ENCODE measurements at places on chromosomes 12 and 14.

GRCh38 chr14:90397425-90398314 is 841 bp downstream of the CALM1 start:
- DNase-seq, result peak; percentile 68

DNA sequence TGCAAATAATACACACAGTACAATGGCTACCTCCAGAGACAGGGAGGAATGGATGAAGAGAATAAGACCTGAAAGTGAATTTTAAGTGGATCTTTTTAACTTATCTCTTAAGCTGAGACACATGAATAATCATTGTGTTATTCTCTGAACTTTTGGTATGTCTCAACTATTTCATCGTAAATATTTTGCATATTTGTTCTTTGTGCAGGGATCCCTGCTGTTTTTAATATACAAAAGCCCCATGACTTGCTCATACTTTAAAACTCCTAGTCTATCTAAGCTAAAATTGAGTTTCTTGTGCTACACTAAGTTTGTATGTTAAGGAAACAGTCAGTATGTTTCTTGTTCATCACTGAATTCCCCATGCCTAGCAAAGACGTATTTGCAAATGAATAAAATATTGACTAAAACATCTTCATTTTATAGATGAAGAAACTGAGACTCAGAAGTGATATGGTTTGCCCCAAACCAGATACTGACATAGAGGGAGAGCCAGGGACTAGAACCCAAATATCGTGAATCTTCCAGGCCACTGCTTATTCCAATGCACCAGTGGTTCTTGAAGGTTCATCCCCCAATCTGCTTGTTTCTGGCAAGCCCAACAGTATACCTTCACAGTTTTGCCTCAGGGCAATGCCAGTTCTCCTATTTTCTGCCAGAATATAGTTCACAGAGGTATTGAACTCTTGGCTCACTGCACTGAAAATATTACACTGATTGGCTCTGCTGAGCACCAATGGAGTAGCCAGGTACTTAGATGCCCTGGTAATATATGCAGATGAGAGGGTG is 356.9 kb downstream of the MED13L start:
- no peak for DNase-seq

- no peak for DNase-seq
Measured at GRCh38 chr12:94587266-94588241, 62.8 kb downstream of the TMCC3 start.

DNA sequence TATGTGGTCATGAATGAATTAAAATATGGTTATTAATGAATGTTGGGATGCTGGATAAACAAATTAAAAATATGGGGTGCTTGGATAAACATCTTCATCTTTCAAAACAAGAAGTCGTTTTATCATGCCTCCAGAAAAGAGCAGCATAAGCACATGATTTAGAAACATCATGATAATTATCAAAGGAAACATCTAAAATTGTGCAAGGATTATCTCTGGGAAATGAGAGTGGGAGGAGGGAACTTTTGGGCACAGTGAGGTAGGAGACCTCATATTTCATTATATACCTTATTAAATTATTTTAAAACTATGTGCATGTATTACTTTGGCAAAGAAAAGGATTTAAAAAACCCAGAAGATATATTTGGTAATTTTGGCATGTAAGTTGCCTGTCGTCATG is 8.9 kb downstream of the C3AR1 start:
- DNase-seq, result no peak

GRCh38 chr14:77037215-77037937 is 8.9 kb upstream of the IRF2BPL start:
- no peak for DNase-seq

GRCh38 chr12:10965476-10965875 is 21.2 kb downstream of the TAS2R50 start:
- DNase-seq, result no peak

GRCh38 chr14:24879661-24880386 is 170.1 kb downstream of the STXBP6 start:
- no peak for DNase-seq

DNA sequence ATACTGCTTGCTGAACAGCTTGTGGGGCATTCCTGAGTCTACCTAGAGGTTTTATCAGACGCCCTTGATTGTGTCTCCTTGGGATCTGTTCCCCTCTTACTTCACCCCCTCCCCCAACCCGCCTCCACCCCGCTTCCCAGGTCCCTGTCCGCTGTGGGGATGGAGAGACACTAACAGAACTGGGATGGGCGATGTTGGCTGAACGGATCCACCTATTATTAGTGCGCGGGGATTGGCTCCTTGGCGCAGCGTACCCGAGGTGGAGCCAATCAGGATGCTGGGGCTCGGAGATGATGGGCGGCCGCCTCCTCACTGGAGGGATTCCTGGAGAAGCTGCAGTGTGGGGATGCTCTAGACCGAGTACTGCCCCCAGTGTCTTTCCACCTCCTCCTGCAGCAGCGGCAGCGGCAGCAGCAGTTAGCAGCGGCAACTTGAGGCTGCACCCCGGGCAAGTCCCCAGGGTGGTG is at the start of gene SYT1:
Gene SYT1 (plus strand): TSS at position 372 of the 467 bp plus-strand sequence.
- DNase-seq, result no peak

DNA sequence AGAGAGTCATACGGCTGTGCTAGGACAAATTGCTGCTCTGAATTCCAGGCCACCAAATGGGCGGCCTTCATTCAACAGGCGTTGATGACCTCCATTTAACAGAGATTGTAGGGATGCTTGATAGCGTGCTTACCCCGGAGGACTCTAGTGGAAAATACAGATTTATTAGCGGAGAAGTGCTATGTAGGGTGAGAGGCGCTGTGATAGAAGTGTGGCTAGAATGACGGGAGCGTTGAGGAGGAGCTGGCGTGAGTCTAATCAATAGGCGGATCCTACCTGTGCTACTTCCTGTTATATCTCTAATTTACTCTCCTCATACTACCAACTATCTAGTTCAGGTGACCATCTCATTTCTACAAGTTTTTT is 668 bp downstream of the MRPS35 start:
- DNase-seq, result peak; percentile 4

GRCh38 chr14:72715850-72716228 is 178.1 kb downstream of the DPF3 start:
- no peak for DNase-seq

DNA sequence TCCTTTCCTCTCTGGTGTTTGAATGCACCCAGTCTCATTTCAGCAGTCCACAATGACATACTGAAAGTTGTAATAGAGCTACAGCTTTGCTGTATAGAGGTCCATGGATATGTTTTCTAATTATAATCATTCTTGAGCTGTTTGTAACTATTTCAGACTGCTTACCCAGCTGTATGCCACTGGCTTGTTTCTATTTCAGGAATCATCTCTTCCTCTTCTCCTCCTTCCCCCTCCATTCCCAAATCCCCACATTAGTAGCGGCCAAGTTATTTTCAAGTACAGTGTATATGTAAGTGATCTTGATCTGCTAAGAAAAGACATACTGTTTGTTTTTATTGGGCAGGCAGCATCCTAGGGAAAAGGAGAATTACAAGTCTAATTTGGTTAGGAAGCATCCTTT is 775.0 kb downstream of the DIO2 start:
- DNase-seq, result no peak

DNA sequence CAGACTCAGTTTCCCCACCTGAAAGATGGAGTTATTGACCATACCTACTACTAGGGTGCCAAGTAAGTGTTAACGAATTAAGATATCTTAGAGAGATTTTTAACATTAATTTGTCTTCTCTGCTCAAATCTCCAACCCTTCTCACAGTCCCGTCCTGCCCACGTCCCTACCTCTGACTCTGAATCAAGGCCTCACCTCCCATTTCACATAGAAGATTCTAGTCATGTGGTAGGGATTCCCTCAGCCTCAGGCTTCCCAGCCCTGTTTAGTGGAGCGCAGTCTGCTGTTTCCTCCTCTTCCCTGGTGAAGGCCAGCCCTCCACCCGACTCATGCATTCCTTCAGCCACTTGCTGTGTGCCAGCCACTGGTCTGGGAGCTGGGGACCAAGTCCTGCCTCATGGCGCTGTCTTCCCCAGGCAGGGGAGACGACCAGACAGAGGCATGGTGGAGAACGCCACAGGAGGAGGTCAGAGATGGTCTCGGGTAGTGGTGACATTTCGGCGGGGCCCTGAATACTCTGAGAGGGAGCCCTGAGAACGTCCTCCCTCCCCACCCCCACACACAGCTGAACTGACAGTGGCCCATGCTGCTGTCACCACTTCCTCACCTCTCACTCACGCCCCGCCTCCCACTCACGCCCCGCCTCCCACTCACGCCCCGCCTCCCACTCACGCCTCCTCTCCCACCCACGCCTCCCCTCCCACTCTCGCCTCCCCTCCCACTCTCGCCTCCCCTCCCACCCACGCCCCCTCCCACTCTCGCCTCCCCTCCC is 38.8 kb downstream of the TMEM63C start:
- DNase-seq, result no peak

GRCh38 chr12:66688846-66689439 is 10.1 kb upstream of the GRIP1 start:
- peak; percentile 15 for DNase-seq

DNA sequence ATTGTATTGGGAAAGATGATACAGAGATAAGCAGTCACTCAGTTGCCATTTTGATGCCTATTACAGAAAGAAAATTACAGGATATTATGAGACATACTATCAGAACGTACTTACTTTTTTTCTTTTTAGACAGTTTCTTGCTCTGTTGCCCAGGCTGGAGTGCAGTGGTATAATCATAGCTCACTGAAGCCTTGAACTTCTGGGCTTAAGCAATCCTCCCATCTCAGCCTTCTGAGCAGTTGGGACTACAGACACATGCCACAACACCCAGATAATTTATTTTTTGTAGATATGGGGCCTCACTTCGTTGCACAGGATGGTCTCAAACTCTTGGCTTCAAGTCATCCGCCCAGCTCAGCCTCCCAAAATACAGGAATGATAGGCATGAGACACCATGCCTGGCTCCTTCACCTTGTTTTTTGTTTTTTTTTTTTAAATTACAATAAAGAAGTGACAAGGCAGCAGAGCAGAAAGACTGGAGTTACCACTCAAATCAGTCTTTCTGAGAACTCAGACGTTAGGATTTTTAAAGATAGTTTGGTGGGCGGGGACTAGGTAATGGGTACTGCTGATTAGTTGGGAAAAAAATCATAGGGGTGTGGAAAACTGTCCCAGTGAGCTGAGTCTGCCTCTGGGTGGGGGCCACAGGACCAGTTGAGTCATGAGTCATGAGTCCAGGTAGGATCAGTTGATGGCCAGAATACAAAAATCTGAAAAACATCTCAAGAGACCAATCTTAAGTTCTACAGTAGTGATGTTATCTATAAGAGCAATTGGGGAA is 11.5 kb upstream of the CPM start:
- no peak for DNase-seq

- DNase-seq, result no peak
Measured at GRCh38 chr12:123902821-123903220, 69.8 kb downstream of the CCDC92 start.

- DNase-seq, result no peak
Measured at GRCh38 chr14:39991041-39991440, 558.8 kb upstream of the FBXO33 start.

DNA sequence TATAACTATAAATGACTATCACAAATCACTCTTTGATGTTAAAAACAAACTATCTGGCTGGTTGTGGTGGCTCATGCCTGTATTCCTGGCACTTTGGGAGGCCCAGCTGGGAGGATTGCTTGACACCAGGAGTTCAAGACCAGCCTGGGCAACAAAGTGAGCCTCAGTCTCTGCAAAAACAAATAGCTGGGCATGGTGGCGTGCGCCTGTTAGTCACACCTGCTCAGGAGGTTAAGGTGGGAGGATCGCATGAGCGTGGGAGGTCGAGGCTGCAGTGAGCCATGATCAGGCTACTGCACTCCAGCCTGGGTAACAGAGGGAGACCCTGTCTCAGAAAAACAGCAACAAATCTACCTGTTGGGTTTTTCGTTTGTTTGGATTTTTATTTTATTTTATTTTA is 5.4 kb downstream of the TXNRD1 start:
- DNase-seq, result no peak

DNA sequence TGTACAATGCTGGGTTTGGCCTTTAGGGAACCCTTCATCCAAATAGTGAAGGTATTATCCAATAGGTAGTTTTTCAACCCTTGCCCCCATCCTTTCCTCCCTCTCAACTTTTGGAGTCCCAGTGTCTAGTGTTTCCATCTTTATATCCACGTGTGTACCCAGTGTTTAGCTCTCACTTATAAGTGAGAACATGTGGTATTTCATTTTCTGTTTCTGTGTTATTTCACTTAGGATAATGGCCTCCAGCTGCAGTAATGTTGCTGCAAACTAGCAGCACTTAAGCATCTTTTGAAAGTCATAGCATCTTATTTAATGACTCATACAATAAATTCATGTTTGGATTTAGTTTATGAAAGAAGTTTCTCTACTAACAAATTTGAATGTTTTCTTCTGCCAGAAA is 442.5 kb downstream of the NELL2 start:
- DNase-seq, result no peak

DNA sequence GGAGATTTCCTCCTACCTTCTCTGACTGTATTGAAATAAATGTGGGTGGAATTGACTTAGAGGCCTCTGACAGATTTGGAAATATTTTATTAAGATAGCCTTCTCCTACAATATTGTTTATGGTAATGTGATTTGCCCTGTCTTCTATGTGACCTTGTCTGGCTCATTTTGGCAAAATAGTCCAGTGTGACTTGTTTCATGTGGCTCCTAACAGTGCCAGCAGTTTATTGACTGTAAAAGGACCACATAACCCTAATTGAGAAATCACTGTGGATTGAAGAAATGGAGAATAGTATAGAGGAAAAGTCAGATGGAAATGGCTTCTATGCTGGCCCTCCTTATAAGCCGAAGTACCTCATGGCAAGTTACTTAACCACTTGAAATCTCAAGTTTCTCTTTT is 170.9 kb upstream of the PTPRQ start:
- DNase-seq, result no peak

GRCh38 chr14:99124482-99125105 is 147.4 kb downstream of the BCL11B start:
- no peak for DNase-seq

DNA sequence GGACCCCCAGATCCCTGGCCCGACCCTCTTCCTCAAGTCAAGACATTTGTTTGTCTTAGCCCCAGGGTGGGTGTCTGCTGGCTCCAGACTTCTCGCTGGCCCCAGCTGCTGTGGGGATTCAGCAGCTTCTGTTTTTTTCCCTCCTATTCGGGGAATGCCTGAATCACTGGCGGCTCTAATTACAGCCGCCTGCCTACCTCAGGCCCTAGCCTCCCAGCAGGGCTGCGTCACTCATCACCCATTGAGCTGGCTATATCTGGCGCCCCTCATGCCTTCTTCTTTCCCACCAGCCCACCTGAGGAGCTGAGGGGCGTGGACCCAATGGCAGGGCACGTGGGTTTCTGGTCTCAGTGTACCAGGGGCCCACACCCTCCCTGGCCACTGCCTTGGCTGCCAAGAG is 10.1 kb downstream of the KRT80 start:
- no peak for DNase-seq

DNA sequence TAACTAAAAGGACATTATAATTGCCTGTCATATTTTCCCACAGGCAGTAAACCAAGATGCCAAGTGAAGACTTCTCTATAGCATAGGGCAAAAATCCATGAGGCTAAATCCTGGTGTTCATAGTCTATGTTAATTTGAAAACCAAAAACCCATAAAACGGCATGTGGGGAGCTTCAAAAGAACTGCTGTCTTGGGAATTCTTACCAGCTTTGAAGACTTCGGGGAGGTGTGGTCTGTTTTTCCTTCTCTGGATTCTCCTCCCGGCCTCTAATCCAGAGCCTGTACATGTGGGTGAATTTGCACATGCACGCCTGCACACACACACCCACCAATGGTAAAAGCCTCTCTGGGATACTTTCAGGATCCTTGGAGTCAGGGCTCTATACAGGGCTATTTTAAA is 61.9 kb upstream of the IFNG-AS1 start:
- DNase-seq, result no peak

All from CD4-positive, alpha-beta T cell treated with Interleukin-15 for 4 hours (primary cell).